ENCODE measurements at places on chromosomes 5 and 9.

GRCh38 chr5:61595426-61595825, 263.4 kb downstream of the ZSWIM6 start:
- no peak for DNase-seq

GRCh38 chr5:87541033-87541432, 128.3 kb upstream of the CCNH start:
- DNase-seq, result no peak

GRCh38 chr9:89667726-89668125, 62.9 kb downstream of the GADD45G start:
- DNase-seq, result no peak

DNA sequence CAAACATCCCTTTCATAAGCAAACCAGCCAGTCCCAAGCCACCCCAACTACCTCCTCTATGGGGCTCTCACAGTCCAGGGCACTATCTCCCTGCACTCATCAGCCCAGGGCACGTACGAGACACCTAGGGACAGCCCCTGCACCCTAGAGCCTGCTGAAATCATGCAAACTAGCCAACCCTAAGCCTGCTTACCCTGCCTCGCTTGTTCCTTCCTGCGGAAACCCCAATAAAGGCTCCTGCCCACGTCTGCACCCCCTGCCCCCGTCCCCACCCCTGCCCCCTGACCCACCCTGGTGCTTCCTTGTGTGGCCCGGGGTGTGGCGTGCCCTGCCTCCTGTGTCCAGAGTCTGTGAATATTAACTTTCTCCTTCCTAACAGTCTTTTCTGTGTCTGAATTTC, 135.9 kb downstream of the GADD45G start:
- DNase-seq, result no peak

- no peak for DNase-seq
Observed at GRCh38 chr5:71957292-71957898, 149.9 kb upstream of the MAP1B start.

- no peak for DNase-seq
Observed at GRCh38 chr9:30622561-30622960, 1761.9 kb upstream of the ACO1 start.

DNA sequence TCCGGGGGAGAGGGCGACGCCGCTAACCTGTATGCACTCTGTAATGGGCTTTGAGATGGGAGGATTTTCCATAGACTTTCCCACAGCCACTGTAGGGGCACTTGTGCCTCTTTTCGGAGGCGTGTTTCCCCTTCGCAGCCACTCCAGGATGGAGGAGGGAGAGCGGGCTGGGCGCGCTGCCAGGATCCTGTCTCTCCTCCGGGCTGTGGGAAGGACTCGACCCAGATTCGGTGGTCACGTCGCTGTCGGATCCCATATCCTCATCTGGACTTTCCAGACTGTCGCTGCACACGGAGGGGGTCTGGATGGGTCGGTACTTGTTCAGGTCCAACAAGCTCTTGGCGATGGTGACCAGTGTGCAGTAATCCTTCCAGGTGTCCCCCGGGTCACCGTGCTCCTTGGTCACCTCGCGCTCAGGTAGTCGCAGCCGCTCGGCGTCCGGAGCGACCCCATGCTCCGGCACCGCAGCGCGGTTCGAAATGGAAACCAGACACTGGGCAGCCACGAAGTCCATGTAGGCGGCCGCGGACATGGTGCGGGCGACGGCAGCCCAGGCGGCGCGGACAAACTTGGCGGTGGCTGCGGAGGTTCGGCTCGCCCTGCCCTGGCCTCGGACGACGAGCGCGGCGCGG, 1.5 kb downstream of the KLF9 start:
- DNase-seq, result no peak

DNA sequence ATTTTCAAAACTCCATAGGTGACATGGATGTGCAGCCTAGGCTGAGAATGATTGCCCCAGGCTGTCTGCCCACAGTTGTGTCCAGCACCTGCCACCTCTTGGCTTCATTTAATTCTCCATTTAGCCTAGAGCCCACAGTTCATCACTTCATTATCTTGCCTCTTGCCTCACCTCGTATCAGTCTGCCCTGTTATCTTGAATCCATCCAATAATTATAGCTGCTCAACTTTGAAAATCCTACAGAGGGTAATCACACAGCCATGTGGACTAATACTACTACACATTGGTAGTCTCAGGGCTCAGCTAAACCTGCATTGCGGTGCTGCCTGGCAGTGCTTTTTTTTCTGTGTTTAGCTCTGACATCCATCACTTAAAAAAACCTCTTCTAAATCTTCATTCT, 7.4 kb downstream of the UGCG start:
- DNase-seq, result no peak

DNA sequence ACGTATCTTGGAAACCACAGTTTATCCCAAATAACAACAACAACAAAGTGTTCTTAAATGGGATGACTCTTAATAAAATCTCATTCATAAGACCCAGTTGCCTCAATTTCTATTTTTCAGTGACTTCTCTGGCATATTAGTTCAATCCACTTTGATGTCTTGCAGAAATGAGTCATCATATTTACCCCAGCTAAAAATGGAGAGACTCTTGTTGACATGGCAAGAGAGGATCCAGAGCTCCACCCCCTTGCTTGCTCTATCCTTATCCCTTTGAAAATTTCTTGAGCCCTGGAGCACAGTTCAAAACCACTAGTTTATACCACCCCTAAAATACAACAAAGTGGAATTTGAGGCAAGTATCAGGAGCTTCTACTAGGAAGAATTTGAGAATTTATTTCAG, 20.8 kb downstream of the VCAN start:
- no peak for DNase-seq

- DNase-seq, result no peak
Observed at GRCh38 chr5:93909356-93909755, 168.0 kb upstream of the POU5F2 start.

- DNase-seq, result no peak
Observed at GRCh38 chr9:81028504-81028903, 660.8 kb downstream of the TLE1 start.

DNA sequence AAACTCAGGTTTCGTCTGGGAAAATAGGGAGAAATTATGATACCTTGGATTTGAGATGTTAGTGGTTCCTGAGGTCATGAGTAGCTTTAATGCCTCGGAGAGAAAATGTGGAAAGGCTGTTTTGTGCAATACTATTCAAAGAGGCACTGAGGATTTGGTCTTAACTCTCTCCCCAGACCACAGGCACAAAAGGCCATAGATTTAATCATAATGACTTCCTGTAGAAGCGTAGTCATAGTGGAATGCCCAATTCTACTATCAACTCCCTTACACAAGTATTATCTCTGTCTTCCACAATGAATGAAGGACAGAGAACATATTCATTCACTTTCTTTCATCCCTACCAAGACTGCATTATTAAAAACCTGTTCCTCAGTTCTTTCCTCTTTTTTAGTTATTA, 153.0 kb upstream of the FTMT start:
- DNase-seq, result no peak

GRCh38 chr9:136804509-136805206, 3.1 kb upstream of the RABL6 start:
- no peak for DNase-seq

GRCh38 chr9:6076851-6077250, 61.4 kb upstream of the RANBP6 start:
- DNase-seq, result no peak

GRCh38 chr9:73685786-73686185, 534.1 kb downstream of the ANXA1 start:
- DNase-seq, result no peak

DNA sequence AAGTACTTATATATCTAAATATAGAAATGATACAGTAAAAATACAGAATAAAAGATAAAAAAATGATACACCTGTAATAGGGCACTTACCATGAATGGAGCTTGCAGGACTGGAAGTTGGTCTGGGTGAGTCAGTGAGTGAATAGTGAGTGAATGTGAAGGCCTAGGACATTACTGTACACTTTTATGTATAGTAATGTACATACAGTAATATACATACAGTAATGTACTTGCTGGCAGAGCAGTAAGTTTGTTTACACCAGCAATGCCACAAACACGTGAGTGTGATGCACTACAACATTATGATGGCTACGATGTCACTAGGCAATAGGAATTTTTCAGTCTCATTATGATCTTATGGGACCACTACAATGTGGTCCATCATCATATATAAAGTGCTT, 34.2 kb downstream of the SUSD1 start:
- DNase-seq, result no peak

- no peak for DNase-seq
Observed at GRCh38 chr9:133261103-133261752, 13.8 kb downstream of the ABO start.

- DNase-seq, result no peak
Observed at GRCh38 chr5:130280528-130281217, 376.4 kb downstream of the CHSY3 start.

DNA sequence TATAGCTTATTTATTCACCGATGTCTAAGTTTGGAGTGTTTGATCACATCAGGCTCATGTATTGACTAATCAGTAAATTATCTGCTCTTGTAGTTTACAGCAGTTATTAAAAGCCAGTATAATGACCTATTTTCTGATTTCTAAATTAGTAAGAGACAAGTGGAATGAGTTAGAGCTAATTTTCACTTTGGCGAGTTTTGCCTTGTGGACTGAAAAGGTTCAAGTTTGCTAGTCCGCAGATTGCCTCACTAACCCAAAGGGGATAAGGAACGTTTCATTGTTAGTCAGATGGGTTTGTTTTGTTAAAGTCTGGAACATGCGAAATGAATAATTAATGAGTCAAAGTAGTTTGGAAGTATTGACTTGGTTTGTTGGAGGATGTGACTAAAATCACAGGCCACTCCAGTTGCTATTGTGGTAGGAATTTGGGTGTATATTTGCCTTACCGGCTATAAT, 40.1 kb downstream of the SMARCA2 start:
- no peak for DNase-seq

- no peak for DNase-seq
Observed at GRCh38 chr5:10856071-10856470, 95.0 kb upstream of the DAP start.

GRCh38 chr5:74272831-74273451, 367.6 kb downstream of the ENC1 start:
- no peak for DNase-seq

DNA sequence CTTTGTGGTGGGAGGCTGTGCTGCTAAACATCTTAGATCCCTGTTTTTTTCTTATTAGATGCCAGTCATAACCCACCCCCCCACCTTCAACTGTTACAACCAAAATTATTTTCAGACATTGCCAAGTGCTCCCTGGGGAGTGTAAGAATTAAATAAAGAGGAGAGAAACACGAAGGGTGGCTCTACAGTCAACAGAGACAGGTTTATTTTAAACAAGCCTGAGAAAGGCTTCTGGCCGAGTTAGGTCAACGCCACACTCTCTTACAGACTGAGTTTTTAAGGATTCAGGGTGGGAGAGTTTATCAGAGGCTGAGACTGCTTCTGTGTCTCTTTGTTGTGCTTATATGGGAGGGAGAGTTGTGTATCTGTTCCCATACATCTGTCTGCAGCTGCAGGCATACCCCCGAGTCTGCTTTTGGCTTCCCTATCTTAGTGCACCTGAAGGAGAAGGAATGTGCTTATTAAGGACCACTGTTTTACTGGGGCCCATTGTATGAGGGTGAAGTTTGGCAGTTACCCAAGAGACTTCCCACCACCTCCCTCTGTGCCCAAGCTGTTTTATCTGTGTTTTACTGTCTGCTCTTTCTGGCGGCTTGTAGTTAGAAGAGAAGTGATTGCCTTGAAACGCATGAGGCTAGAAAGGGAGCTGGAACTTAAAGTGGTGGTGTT, 11.4 kb upstream of the GDA start:
- DNase-seq, result no peak

GRCh38 chr9:96086936-96087571, 211.6 kb downstream of the ERCC6L2 start:
- DNase-seq, result no peak

GRCh38 chr5:1875843-1876659, 6.7 kb downstream of the IRX4 start:
- DNase-seq, result no peak

- DNase-seq, result no peak
Observed at GRCh38 chr9:109953813-109954497, 174.0 kb downstream of the PALM2AKAP2 start.

DNA sequence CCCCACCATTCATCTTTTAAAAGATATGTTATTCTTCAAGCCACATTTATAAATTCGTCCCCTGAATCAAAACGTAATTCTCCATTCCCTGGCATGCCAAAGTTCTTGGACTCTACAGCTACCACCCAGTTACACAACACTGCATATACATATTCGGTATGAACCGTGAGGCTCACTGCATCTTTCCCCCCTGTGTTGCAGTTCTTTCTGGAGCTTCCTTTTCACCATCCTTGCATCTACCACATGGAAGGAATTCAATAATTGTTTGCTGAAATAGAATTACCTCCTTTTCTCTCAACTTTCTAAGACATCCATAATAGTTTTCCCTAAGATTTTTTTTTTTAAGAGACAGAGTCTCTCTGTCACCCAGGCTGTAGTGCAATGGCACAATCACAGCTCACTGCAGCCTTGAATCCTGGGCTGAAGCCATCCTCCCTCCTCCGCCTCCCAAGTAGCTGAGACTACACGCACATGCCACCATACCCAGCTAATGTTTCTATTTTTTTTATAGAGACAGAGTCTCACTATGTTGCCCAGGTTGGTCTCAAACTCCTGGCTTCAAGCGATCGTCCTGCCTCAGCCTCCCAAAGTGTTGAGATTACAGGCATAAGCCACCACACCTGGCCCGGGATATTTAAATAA, 3.3 kb downstream of the LPAR1 start:
- no peak for DNase-seq

DNA sequence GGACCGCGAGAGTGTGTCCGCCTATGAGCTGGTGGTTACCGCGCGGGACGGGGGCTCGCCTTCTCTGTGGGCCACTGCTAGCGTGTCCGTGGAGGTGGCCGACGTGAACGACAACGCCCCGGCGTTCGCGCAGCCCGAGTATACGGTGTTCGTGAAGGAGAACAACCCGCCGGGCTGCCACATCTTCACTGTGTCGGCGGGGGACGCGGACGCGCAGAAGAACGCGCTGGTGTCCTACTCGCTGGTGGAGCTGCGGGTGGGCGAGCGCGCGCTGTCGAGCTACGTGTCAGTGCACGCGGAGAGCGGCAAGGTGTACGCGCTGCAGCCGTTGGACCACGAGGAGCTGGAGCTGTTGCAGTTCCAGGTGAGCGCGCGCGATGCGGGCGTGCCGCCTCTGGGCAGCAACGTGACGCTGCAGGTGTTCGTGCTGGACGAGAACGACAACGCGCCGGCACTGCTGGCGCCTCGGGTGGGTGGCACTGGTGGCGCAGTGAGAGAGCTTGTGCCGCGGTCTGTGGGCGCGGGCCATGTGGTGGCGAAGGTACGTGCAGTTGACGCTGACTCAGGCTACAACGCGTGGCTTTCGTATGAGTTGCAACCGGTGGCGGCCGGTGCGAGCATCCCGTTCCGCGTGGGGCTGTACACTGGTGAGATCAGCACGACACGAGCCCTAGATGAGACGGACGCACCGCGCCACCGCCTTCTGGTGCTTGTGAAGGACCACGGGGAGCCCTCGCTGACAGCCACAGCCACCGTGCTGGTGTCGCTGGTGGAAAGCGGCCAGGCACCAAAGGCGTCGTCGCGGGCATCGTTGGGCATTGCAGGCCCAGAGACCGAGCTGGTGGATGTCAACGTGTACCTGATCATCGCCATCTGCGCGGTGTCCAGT, 1.8 kb downstream of the PCDHA7 start:
- no peak for DNase-seq

- no peak for DNase-seq
Observed at GRCh38 chr9:33158843-33159776, 8.0 kb downstream of the B4GALT1 start.

GRCh38 chr9:10048994-10049393, 563.8 kb downstream of the PTPRD start:
- no peak for DNase-seq
